ENCODE measurements at places on chromosomes 2 and 18.

DNA sequence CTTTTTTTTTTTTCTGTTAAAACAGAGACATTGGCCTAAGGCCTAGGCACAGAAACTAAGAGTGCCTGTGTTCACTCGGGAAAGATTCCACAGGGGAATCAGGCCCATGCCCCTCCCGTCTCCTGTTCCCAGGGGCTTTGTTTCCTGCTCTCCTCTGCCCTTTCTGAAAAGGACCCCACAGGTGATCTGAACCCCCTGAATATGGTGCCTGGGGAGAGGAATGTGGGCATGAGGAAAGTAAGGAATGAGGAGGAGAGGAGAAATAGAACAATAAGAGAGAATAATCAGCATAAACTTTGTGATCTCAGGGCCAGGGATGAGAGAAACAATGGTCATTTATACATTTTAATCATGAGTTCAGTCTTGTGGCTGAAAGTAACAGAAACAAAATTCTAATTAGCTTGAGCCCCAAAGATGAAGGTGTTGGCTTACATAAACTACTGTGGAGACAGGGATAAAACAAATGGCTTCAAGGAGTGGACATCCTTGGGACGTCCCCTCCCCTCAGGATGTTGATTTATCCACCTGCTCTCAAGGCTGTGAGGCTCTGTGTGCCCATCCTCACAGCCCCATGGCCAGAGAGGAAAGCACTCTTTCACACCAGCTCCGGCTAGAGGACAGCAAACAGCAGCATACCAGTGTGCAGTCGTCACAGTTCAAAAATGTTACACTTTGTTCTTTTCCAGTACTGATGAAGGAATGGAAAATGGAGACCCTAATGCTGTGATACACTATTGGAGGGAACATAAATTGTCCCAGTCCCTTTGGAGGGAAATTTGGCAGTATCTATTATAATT, 46.4 kb upstream of the MRPL33 start:
- DNase-seq, result no peak

DNA sequence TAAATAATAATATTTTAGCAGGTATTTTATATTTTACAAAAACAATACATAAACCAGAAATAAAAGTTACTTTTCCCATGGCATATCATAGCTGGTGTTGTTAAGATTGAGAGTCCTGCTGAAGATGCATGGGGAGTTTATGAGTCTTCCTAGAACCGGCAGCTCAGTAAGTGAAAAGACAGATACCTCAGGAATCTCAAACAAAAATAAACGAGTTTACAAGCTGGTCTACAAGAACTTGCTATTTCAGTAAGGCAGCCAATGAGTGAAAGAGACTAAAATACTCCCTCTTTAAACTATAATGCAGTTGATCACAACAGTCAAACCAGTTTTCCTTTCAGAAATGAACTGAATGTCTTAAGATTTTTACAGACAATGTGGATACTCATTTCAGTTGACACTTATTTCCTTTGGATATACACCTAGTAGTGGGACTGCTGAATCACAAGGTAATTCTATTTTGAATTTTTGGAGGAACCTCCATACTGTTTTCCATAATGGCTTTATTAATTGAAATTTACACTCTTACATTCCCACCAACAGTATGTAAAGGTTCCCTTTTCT, 8.9 kb downstream of the GAREM1 start:
- DNase-seq, result no peak

DNA sequence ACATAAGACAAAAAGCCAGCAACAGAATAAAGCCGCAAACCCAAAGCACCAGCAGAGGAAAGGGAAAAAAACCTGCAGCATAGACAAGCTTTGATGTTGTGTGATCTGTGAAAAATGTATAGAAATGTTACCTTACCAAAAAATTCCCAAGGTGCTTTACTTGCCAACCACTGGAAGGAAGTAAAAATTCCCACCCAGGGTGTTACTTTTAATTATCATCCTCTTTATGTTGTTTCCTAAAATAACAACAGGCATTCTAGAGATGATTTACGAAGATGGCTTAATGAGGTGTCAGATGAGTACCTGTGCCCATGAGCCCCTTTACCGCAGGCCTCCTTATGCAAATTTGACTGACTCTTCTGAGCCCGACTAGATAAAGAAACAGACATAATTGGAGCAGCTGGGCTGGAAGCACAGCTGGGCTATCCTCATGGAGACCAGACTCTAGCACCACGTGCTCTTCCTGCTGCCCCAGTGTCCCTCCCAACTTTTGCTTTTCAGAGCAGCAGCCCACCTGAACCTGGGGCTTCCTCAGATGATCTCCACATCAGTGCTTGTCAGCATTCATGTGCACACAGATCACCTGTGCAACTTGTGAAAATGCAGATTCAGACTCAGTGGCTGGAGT, 41.5 kb downstream of the SRSF7 start:
- DNase-seq, result no peak

DNA sequence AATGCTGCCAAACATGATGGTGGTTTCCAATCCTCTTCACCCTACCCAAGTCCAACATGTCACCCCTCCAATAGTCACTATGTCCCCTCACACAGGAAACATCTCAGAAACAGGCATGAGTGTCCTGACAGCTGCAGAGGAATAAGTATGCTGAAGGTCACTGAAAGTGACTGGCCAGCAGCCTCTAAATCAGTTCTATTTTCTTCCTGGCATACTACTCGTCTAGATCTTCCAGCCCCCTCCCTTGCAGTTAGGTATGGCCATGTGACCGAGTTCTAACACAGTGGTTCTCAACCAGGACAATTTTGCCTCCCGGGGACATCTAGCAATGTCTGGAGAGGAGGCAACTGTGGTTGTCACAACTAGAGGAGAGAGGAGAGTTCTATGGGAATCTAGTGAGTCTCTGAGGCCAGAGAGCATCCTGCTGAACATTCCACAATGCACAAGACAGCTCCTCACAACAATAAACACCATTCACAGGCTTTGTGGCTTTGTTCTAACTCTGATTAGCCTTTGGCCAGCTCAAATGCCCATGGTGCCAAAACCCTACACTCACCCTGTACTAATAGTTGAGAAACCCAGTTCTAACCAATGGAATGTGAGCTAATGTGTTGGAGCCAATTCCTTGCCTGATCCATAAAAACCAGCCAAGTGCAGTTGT, 12.6 kb upstream of the ID2 start:
- DNase-seq, result no peak

GRCh38 chr2:199273042-199273511, 184.7 kb downstream of the SATB2 start:
- DNase-seq, result no peak

GRCh38 chr2:120678926-120679325, 56.7 kb upstream of the GLI2 start:
- DNase-seq, result no peak

DNA sequence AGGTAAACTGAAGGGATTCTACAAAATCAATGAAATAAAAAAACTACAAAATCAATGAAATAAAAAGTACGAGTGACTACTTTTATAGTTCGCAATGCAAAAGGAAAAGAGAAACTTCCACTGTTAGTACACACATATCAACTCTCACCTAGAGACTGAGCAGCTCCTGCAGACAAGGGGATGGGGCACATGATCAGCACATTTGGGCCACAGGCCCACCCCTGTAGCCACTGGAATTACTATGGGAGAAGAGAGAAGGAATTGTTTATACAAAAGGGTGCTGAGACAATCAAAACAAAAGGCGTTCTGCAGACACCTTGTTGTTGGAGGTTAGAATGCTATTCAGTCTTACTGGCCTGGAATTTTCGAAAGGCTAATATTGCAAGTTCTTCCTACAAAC, 34.7 kb upstream of the CD226 start:
- no peak for DNase-seq

- DNase-seq, result no peak
Observed at GRCh38 chr18:63848159-63848558, 39.3 kb upstream of the SERPINB2 start.

DNA sequence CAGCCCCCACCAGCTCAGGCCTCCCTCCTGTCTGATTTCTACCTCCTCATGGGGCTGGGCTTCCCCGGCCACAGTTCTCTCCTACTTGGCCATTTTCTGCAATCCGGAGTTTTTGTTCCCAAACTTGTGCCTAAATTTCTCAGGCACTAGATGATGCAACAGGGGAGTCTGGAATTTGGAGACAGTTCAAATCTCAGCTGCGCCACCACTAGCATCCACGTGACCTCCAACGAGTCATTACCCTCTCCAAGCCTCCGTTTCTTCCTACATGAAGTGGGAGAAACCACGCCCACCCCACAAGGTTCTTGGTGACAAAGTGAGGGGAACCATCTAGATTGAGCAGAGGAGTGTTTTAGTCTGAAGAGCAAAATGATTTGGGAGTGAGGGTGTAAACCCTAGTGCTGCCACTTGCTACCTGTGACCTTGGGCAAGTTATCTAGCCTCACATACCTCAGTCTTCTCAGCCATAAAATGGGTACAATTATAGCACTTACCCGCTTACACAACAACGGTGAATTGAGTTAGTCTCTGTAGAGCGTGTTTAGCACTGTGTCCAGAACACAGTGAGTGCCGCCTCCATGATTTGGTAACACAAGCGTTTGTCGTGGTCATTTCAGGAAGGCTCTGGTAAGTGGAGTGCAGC, 61.4 kb upstream of the ASAP2 start:
- DNase-seq, result no peak

GRCh38 chr2:127365211-127365643, 22.5 kb downstream of the MAP3K2 start:
- no peak for DNase-seq

GRCh38 chr2:46683541-46683940, 204.2 kb downstream of the TMEM247 start:
- DNase-seq, result no peak

GRCh38 chr2:70728128-70728527, 39.9 kb downstream of the ADD2 start:
- no peak for DNase-seq

- no peak for DNase-seq
Observed at GRCh38 chr18:71707400-71707799, 836.7 kb downstream of the CBLN2 start.

GRCh38 chr2:149899390-149899789, 311.8 kb upstream of the MMADHC start:
- no peak for DNase-seq

DNA sequence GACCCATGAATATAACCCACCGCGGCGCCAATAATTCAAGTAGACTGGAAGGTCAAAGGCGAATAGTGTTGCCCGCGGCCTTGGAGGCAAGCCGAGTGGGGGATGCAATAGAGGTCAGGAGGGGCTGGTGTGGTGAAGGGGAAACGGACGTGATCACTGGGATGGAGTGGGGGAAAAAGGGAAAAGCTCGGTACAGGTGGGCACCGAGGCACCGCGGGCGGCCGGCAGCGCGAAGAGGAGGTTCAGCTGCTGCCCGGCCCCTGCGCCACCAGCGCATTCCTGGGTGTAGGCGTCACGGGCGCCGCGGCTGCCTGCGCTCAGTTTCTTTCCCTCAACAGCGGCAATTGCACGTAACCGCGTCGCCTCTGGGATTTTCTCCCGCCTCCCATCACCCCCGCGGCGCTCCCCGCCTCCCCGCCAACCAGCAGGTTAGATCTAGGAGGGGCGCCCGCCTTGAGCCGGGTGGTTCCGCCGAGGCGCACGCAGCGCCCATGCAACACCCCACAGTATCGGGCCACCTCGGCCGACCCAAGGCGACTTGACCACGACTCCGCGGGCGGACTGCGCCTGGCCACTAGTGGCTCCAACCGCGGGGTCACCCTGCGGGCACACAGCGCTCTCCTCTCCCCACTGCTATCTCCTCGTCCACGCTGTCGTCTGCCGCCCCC, 1.5 kb downstream of the RND3 start:
- DNase-seq, result no peak

DNA sequence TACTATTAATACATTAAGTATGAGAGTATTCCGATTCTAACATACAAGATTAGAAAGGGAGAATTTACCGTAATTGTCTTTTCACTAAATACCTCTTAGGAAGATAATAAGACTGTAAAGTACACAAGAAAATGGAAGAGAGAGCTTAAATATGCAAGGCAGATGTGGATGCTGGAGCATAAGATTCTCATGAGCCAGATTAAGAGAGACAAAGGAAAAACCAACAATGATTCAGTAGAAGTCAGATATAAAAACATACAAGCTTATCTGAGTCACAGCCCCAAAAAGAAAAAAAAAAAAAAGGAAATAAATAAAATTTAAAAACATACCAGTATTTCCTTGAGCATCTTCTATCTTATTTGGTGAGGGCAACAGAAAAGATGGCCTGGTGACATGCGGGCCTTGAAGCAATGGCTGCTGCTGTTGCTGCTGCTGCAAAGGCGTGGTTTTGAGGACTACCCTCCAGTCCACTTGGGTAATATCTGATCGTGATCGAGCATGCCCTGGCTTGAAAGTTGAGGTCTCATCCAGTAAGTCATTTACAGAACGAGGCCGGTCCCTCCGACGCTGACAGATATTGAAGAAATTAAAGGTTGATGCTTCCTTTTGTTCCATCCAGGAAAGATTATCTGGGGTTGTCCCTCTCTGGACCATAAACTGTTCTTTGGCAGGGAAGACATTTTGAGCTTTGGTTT, 24.5 kb downstream of the PLEKHM3 start:
- no peak for DNase-seq

Data from stimulated activated CD8-positive, alpha-beta memory T cell treated with anti-CD3 and anti-CD28 coated beads, Interleukin-4, amount 100 ng/mL, for 48 hours (primary cell).